ENCODE measurements at places on chromosomes 6 and 20.

DNA sequence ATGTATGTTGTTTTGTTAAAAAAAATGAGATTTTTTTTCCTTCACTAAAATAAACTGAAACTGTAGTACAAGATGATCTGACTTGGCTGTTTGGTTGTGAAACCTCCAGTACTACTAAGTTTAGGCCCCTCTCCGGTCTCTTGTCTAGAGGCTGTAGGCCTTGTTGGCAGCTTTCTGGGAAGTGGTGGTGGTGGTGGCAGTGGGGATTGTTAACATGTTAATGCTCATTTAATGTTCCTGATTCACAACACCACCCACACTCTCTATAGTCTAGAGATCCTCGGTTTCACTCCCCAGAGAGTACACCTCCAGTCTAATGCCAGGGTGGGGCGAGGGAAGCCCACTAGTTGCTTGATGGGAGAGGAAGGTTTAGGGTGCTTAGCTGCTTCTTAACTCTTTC, 24.1 kb downstream of the STK4 start:
- DNase-seq, result no peak

DNA sequence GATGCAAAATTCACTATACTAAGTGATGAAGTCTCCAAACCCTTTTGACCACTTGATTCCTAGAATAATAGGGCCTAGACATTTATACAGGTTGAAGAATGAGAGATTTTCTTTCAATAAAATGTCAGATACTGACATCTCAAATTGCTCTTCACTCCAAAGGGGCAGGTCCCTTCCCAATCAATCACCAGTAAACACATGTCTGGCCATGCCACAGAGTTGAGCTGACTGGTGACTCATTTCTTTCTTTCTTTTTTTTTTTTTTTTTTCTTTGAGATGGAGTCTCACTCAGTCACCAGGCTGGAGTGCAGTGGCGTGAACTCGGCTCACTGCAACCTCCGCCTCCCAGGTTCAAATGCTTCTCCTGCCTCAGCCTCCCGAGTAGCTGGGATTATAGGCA, 388.6 kb upstream of the BTBD3 start:
- DNase-seq, result no peak

GRCh38 chr6:79946272-79947190, 822 bp downstream of the ELOVL4 start:
- peak; percentile 1 for DNase-seq

DNA sequence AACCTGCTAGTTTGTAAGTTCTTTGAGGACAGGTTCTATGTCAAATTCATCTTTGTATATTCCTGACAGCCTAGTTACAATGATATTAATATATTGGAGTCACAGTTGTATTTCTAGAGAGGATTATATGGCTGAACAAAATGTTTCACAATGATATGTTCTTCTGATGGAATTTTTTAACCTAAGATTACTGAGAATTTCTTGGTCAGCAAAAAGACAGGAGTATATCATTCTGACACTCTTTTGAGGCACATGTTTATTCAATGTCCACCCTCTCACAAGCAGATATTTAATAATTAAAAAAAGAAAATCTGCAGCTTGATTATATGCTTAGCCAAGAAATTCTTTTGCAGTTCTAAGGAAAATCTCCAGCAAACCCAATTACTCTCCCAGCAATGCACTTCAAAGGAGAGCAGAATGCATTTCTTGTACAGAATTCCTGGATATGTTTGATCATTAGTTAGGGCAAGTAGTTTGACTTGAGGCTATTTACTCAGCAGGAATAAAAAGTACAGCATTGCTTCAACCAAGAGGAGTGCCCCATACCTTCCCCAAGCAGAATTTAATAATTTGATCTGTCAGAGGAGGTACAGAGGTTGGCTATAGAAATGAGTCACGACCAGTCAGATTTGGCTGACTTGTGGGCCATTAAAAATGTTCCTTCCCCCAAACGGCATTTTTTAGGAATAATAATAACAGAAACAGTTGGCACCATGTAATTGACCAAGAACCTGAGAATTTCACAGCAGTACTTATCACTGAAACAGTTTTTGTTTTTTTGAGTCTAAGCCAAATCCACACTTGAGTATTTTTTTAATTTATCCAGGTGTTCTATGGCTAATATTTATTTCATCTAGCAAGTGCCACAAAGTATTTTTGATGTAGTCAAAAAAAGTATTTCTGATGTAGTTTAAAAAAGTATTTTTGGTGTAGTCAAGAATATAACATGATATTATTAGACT, 508.1 kb upstream of the FLRT3 start:
- no peak for DNase-seq

- no peak for DNase-seq
Observed at GRCh38 chr20:38581013-38581412, at the start of gene ADIG. ADIG (plus strand) TSS chr20:38581197; CDS start chr20:38581251, 54 bp downstream.

GRCh38 chr20:61230166-61230565, 21.9 kb upstream of the CDH4 start:
- no peak for DNase-seq

- no peak for DNase-seq
Observed at GRCh38 chr20:54995011-54995410, 519.6 kb downstream of the DOK5 start.

- DNase-seq, result no peak
Observed at GRCh38 chr6:146028851-146029572, at the start of gene GRM1. GRM1 (plus strand) TSS chr6:146029062; CDS start chr6:146029518, 456 bp downstream.

- DNase-seq, result no peak
Observed at GRCh38 chr20:1331101-1331500, 2.2 kb upstream of the SDCBP2 start.

DNA sequence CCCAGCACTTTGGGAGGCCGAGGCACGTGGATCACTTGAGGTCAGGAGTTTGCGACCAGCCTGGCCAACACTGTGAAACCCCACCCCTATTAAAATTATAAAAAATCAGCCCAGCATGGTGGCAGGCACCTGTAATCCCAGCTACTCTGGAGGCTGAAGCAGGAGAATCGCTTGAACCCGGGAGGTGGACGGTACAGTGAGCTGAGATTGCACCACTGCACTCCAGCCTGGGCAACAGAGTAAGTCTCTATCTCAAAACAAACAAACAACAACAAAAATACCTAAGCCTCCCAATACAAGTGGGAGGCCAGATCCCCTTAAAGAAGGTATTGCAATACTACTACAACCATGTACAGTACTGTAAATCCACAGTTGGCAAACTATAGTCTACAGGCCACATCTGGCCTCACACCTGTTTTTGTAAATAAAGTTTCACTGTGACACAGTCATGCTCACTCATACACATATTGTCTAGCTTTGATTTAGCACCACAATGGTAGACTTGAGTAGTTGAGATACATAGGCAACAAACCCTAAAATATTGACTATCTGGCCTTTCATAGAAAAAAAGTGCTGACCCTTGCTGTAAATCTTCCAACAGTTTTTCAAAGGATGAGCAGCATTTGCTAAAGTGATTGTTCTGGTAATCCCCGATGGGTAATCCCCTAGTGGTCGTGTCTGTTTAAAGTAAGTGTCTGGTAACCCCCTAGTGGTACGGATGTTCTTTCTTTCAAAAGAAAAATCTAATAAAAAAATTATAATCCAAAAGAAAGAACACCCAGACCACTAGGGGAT, 202.0 kb downstream of the RNGTT start:
- peak; percentile 54 for DNase-seq

DNA sequence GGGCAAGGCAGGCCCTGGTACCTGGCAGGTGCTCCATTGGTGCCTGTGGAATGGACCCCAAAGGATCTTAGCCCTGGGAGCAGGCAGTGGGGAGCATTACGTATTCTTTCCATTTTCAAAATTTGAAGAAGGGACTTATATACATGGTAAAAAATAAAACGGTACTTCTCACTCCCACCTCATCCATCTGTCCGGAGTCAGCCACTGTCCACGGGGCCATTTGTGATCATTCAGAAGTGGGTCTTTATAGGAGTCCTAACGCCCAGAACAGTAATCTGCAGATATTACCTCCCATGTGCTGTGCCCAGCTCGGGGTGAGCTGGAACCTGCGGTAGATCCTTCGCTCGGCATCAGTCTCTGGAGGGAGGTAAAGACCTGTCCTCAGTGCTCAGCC, 110.4 kb downstream of the SYCP2 start:
- no peak for DNase-seq

DNA sequence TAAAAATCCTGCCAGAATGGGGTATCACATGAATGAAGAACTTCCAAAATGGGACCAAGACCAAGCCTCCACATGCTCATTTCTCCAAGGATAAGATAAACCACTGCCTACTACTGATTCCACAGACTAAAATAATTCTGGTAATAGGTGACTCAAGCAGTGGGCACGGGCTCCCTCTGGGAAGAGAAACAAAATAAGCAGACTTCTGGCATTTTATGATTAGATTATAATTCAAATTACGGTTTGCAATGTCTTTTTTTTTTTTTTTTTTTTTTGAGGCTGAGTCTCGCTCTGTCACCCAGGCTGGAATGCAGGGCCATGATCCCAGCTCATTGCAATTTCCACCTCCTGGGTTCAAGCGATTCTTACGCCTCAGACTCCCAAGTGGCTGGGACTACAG, 16.0 kb downstream of the UQCC1 start:
- DNase-seq, result no peak

- no peak for DNase-seq
Observed at GRCh38 chr6:16713597-16713996, 47.7 kb downstream of the ATXN1 start.

DNA sequence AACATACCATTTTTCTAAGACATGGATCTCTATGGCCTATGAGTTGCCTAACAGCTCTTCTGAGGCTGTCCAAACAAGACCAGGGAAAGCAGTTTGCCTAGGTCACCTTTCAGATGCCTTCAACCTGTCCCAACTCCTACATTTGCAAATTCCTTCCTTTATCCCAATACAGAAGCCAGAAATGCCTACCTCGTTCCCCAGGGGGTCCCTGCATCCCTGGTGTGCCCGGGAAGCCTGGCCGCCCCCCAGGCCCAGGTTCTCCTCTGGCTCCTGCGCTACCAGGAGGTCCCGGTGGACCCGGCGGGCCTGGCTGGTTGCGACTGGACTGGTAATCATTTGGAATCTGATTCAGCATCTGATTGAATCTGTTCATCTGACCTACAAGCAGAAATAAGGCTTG, 115.9 kb downstream of the COL12A1 start:
- DNase-seq, result no peak

GRCh38 chr6:53095716-53096115, 30.5 kb downstream of the FBXO9 start:
- DNase-seq, result no peak

GRCh38 chr6:141133836-141134235, 998.9 kb upstream of the GJE1 start:
- DNase-seq, result no peak

- no peak for DNase-seq
Observed at GRCh38 chr20:1964061-1964460, 29.8 kb downstream of the PDYN start.

- no peak for DNase-seq
Observed at GRCh38 chr6:2185466-2185865, 59.9 kb downstream of the GMDS start.

- no peak for DNase-seq
Observed at GRCh38 chr6:167441715-167442206, 116.9 kb downstream of the TTLL2 start.

- no peak for DNase-seq
Observed at GRCh38 chr6:6927521-6928361, 180.0 kb upstream of the RREB1 start.

GRCh38 chr20:40503119-40503518, 185.9 kb downstream of the MAFB start:
- DNase-seq, result no peak

DNA sequence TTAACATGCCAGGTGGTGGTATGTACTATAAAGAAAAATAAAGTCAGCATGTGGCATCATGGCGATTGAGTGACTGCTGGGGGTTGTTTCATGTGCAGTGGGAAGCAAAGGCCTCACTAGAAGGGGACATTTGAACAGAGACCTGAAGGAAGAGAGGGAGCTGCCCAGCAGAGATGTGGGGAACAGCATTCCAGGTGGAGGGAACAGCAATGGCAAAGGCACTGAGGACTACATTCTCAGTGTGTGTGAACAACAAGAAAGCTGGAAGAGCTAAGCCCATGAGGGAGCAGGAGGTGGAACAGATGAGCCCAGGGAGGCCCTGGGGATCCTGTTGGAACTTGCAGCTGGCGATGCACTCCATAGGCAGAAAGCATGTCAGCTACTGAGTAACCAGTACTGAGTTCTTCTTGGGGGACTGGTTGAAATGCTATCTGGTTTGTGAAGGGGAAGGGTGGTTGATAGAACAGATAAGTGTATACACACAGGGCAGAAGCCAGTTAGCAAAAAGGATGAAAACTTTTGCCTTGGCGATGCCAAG, 29.2 kb downstream of the NOX3 start:
- DNase-seq, result no peak

DNA sequence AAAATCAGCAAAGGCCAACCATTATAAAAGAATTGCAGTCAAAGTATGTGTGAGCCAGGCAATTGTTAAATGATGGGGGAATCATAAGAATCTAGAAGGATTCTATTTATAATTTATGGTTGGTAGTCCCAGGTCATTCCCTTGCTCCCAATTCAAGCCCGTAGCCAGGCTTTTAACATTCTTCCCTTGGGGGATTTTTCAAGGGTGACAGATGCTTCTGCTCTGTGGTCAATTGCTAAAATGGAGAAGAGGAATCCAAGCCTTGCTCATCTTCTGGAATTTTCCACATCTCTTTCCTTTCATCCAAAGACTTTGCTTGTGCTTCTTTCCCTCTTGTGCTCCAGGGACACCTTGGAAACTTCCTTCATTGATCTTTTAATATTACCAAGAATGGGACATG, 18.0 kb upstream of the BCAS1 start:
- no peak for DNase-seq

- DNase-seq, result no peak
Observed at GRCh38 chr6:45650524-45651135, 272.9 kb upstream of the SUPT3H start.

GRCh38 chr20:37209661-37210314, 30.4 kb upstream of the MROH8 start:
- no peak for DNase-seq

DNA sequence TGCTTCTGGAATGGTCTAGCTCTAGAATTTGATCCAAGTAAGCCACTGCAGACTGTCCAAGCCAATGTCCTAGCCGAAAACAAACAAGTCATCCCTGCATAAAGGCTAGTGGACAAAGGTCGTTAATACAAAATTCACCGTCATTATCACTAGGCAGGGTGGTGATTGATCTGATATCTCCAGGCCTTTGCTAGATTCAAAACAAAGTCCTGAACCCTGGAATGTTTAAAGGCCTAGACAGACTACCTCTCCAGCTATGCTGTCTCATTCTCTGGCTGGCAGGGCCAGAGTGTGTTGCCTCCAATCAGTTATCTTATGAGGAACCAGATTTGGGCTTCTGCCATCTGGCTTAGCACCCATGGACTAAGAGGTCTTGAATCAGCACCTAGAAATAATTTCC, 38.3 kb downstream of the MAP7 start:
- no peak for DNase-seq

DNA sequence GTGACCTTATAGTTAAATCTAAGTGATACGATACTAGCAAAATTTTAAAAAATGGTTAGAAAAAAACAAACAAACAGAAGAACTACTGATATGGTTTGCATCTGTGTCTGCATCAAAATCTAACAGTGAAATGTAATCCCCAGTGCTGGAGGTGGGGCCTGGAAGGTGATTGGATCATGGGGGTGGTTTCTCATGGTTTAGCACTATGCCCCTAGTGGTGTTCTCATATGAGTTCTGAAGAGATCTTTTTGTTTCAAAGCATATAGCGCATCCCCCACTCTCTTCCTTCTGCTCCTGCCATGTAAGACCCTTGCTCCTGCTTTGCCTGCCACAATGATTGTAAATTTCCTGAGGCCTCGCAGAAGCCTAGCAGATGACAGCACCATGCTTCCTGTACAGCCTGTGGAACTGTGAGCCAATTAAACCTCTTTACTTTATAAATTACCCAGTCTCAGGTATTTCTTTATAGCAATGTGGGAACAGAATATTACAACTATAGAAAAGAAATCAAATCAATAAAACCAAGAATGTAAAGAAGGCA, 5.4 kb downstream of the FBXL4 start:
- DNase-seq, result no peak

Data from OCI-LY7 (cell line).